Hepatocyte (in vitro differentiated cells): ENCODE measurements at places on chromosomes 3 and 15.

- no peak for DNase-seq
These were observed 101.7 kb upstream of the EIF1B start for GRCh38 chr3:40207796-40208195.

DNA sequence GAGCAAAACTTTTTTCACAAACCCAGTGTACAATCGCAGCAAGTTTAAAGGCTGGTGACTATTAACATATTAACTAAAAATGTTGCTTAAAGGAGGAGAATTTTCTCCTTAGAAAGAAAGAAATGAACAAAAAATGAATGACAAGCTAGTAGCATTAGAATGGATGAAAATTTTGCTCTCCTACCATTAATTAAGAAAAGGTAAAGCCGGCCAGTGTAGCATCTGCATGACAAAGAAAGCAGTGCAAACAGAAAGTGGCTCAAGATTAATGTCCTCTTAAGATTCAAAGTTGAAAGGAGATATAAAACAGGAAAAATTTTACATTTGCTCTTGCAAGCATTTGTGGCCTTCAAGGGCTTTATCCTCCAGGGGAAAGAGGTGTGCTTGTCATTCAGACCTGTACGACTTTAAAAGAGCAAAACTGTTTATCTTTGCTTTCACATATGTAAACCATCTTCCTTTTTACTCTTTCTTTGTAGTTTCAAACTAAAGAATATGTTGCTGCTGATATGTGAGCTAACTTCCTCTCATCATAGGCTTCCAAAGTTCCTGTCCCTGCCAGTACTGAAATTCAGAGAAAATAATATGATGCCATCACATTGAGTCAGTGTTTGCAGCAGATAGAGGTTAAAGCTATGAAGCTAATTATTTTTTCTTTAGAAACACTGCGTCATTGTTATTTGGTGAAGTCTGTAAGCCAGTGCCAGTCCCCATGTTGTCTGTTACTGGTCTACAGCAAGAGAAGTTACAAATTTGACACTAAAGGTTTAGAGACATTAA is 439.1 kb upstream of the GRM7 start:
- no peak for DNase-seq

DNA sequence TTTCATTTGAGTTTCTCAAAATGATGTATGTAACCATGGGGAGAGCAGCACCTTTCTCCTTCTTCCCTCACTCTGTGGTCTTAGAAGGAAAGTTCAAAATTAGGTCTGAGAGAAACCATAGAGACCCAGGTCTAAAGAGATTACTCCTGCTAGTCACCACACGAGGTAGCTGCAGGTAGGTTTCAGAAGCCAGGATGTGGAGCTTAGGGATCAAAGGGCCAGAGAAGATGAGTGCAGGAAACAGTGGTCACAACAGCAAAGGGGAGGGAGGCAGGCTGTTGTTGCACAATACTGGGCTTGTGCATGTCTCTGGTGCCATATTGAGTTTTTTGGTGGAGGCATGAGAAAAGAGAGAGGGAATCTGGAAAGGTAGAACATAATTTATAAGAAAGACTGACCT is 583.6 kb downstream of the AGBL1 start:
- DNase-seq = no peak

DNA sequence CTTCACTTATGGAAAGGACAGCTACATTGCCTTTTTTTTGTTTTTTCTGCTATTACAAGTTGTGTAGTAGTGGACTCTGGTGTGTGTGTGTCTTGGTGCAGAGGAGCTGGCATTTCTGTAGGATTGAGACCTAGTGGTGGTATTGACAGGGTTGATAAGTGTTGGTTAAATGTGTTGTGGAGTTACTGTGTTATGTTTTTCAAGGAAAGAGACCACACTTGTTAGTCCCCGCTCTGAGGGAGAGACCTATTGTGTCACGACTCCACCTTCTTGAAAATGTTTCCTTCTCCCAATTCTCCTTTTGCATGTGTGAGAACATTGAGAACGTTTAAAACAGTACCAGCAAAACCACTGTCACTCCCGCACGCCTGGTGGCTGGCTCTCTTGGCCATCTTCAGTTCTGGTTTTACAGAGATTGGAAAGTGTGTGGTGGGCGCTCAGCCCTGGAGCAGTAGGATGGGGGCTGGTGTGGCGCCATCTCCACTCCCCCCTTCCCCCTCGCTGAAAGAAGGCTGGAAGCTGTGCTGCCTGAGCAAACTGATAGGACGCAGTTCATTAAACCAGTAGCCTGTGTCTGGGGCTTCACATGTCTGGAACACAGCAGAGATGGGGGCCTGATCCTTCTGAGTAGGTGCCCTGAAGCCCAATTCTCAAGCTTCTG is 5.5 kb downstream of the KLF13 start:
- DNase-seq = no peak

GRCh38 chr3:168596175-168596823 is 500.6 kb upstream of the GOLIM4 start:
- no peak for DNase-seq

GRCh38 chr3:147405231-147406027 is 914 bp downstream of the ZIC4 start:
- no peak for DNase-seq

- peak; percentile 26 for DNase-seq
These were observed 45.5 kb downstream of the PHLDB2 start for GRCh38 chr3:111904376-111905241.

DNA sequence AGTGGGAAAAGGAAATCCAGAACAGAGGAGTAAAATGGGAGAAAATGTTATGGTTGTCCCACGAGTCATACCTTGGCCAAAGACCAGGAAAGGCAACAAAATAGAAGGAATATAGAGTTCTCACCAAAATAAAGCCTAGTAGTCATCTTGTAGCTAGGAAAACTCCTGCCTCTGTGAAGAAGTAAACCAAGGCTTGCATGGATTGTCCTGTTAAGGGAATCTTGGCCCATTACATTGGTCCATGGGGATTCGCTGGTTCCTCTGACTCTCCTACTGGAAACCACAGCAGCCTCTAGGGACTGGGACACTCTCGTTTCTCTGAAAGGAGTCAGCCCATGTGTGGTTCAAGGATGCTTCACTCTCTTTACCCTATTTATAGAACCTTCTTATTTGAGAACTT is 62.9 kb upstream of the FNDC3B start:
- DNase-seq = no peak

DNA sequence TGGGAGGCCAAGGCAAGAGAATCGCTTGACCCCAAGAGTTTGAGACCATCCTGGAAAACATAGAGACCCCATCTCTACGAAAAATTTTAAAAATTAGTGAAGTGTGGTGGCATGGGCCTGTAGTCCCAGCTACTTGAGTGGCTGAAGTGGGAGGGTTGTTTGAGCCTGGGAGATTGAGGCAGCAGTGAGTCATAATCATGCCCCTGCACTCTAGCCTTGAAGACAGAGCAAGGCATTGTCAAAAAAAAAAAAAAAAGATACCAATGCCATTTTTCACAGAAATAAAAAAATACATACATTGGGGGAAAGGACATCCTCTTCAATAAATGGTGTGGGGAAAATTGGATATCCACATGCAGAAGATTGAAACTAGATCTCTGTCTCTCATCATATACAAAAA is 74.6 kb downstream of the CERS3 start:
- no peak for DNase-seq

DNA sequence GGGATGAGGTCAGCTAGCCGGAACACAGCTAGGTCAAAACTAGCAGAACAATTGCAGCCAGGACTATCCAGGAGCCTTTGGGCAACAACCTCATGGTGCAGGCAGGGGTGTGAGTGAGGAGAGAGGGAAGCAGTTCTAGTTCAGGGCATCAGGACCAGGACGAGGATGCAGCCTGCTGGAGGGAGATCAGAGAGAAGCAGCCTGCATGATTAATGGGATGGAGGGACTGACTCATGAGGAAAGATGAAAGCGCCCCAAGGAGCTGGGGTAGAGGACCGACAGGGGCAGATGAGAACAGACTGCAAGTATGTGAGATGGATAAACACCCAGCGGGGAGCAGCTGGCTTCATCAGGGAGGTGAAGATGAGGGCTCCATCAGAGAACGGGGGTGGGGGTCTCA is 37.9 kb upstream of the LRTM1 start:
- peak; percentile 24 for DNase-seq

DNA sequence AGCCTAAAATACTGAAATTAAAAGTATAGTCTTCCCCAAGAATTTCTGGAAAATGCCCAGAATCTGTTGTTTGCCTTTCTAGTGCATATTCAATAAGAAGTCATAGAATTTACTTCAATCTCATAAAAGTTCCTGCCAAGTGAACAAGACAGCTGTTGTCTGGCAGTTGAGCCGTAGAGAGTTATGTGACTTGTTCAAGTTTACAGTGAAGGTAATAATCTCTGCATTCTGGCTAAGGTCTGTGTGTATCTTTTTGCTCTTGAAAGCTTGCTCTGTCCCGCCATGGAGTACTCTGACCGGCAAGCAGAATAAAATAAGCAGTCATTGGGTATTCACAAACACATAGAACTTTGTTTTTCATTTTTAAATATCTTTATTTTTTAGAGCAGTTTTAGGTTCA is 77.8 kb downstream of the GHSR start:
- no peak for DNase-seq

DNA sequence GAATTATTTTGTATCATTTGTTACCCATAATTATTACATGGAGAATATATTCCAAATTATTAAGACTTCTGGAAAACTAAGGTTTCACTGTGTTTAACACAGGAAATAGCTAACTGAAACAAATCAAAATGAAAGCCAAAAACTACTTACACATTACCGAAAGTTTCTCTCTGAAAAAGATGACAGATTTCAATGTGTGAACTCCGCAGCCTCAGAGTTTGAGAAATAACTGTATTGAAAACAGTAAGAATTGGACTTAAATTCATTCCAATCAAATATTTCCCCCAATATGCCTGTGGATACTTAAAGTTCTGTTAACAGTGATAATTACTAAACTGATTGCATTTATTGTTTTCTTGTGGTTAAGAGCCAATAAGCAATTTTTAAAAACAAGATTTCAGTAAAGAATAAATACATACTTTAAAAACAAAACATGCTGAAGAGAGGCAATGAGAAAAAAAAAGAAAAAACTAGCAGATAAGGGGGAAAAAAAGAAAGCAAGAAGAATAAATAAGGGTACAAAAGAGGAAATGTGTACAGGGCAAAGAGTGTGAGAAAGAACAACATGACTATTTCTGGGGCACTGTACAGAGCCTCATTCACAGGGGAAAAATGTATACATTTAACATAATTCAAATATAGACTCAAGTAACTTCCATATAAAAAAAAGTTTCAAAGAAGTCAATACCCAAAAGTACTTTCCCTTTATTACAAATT is 30.7 kb downstream of the DENND4A start:
- no peak for DNase-seq

DNA sequence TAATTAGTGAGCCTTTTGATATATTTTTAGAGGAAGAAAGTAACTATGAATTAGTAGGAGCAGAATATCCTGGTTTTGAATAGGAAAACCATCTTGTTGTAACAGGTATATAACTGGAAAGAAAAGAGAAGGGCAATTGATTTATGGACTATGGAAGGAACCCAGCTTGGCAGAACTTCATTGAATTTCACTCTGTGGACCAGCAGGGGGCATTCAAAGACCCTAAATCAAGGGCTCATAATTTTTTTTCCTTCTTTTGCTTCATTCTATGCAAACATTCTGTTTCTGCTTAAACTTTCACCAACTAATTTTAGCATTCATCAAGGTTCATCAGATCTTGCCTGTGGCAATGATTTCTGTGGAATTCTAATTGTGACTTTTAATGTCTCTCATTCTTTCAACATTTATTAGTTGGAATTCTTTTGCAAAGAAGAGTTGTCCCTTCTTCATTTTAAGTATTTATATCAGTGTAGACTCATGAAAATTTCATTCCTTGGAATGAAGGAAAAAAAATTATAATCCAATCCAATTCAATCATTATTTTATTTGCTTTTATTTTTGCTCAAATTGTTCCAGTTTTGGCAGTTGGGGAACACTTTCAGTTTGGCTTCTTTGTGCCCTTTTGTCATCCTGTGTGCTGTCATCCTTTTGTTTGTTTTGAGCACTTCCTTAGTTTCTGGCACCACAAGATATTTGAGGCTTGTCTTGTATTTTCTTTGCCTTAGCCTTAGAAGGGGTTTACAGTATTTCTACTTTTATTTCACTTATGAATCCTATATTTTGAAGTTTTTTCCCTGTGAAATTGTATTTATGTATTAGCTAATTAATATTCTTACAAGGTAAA is 30.4 kb downstream of the NXPE3 start:
- DNase-seq = peak; percentile 67

DNA sequence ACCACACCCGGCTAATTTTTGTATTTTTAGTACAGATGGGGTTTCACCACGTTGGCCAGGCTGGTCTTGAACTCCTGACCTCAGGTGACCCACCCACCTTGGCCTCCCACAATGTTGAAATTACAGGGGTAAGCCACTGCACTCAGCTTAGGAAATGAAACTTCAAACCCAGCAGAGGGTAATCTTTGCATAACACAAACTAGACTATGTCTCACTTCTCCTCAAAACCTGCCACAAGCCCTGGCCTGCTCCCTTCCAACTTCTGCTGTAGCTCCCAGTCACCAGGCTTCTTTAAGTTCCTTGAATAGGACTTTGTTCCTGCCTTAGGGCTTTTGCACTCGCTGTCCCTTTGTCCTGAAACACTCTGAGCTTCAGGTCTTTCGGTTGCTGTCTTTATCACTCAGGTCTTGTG is 39.2 kb upstream of the SEMA4B start:
- no peak for DNase-seq

GRCh38 chr3:54891540-54891897 is 36.3 kb downstream of the LRTM1 start:
- peak; percentile 94 for DNase-seq

- DNase-seq = no peak
These were observed 48.1 kb downstream of the CHDH start for GRCh38 chr3:53798144-53798543.

DNA sequence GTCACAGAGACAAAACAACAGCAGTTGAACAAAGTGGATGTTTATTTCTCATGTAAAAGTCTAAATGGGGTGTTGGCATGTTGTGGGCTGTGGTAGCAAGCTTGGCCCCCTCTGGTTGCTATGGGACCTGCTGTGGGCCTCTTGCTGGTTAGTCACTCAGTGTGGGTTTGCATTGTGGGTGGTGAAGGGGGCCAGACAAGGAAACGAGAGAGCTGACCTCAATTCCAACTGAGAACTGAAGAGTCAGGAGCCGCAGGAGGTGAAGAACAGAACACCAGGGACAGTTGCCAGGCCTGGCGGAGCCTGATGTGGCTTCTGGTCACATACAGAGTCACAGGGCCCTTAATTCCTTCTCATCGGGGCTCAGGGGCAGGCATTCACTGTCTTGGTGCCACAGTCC is 1.9 kb upstream of the ADPGK start:
- DNase-seq = peak; percentile 52

GRCh38 chr3:64399205-64399800 is 174.0 kb upstream of the PRICKLE2 start:
- DNase-seq = peak; percentile 75
